ENCODE measurements at places on chromosomes 12 and 14.

GRCh38 chr14:93122826-93123225, 7.1 kb upstream of the ITPK1 start:
- DNase-seq = no peak

GRCh38 chr12:12108441-12109058, 37.8 kb downstream of the BCL2L14 start:
- no peak for DNase-seq

- DNase-seq = no peak
Observed at GRCh38 chr12:32566663-32567295, 112.3 kb upstream of the DNM1L start.

- DNase-seq = no peak
Observed at GRCh38 chr14:54674046-54674741, 107.3 kb downstream of the SAMD4A start.

GRCh38 chr12:49832836-49833421, 4.7 kb upstream of the NCKAP5L start:
- no peak for DNase-seq

All from activated naive CD4-positive, alpha-beta T cell treated with anti-CD3 and anti-CD28 coated beads, Interleukin-2, amount 10 ng/mL, durations not matched to agents 7 days and 5 days (primary cell).